ENCODE measurements at places on chromosomes 16 and 17.

GRCh38 chr16:54616610-54617009, 314.1 kb upstream of the IRX5 start:
- no peak for DNase-seq

DNA sequence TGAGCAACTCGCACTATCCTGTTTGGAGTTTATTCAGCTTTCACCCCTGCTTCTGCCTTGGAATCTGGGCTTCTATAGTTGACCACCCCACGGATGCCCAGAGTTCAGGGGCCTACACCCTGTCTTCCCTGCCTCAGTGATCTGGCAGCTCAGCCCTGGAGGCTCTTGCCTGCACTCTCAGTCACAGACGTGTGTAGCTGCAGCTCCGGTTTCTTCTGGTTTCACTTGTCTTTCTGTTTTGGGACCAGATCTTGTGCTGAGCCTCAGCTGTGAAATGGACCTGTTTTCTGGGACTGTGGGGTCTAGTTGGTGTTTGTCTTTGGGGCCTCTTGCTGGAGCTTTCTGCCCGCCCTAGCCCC, 5.8 kb downstream of the GPT2 start:
- DNase-seq, result no peak

GRCh38 chr16:15439102-15439501, 4.7 kb downstream of the BMERB1 start:
- DNase-seq, result no peak

DNA sequence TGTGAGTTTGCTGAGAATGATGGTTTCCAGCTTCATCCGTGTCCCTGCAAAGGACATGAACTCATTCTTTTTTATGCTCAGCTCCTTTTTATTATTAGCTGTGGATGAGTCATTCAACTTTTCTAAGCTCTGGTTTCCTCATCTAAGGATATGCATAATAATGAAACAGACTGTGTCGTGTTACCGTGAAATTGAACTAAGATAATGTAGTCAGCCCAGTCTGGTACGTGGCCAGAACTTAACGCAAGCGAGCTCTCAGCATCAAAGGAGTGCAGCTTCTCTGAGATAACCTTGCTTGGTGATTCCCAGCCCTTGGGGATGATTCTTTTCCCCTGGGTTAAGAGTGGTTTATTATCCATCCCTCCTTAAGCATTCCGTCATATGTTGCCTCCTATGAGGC, 454.3 kb upstream of the EEF2KMT start:
- DNase-seq, result no peak

GRCh38 chr16:15777533-15778203, 79.2 kb downstream of the MYH11 start:
- DNase-seq, result no peak

DNA sequence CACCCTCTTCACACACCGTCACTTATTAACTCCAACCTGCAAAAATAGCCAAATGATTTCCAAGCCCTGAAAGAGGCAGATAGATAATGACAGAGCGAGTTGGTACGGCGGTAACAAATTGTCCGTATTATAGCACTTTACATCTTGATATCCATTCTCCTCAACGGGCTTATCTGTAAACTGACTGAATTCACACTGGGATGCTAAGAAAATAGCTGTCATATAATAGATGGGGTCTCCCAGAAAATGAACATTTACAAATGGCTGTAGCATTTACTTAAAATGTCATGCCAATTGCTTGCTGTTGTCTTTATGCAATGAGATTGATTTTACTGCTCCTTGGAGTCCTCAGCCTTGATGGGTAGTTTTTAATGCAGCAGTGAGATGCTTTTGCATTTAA, 225.8 kb upstream of the SDK2 start:
- no peak for DNase-seq

DNA sequence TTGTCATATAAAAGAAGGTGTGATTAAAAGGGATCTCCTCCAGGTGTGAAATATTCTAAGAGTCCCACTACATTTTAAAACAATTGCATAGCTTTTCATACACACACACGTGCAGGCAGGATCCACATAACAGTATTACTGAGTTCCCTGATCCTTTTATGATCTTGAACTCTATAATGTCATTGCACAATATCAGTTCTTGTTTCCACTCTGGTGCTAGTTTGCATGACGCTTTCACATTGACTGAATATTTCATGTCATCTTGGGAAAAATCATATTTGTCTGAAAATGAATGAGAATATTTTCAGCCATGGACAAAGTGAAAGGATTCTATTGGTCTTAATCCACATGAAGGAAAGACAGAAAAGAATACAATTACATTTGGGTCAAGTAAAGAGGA, 703.8 kb downstream of the CDH8 start:
- DNase-seq, result no peak

DNA sequence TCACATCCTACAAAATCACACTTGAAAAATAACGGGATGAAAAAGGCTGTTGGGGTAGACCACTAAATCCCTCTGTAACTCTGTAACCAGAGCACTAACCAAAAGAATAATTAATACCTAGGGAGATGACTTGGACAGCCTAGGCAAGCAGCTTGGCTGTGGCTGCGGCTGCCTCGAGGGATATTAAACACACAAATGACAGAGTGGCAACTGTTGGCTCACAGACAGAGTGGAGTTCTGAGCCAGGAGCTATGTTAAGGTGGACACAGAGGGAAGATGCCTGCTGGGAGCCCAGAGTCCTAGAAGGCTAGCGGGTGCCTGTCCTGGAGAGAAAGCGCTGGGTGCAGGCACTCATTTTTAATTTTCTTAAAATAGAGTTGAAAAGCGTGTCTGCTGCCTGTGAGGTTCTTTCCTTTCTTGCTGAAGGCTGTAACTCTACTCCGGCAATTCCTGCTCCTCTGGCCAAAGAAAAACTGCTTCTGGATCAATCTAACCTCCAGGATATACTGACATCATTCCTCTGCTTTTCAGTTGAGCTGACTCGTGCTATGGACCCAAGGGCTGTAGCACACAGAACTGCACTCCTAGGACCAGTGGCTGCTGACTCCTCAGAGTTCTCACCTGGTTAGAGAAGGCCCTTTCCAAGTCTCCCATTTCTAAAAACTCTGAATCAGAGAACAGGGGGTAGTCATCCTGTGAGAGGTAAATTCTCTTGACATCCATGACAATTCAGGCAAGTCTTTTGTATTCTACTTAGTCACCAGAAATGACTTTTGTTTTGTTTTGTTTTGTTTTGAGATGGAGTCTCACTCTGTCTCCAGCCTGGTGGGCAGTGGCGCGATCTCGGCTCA, 147.9 kb downstream of the STX8 start:
- no peak for DNase-seq

DNA sequence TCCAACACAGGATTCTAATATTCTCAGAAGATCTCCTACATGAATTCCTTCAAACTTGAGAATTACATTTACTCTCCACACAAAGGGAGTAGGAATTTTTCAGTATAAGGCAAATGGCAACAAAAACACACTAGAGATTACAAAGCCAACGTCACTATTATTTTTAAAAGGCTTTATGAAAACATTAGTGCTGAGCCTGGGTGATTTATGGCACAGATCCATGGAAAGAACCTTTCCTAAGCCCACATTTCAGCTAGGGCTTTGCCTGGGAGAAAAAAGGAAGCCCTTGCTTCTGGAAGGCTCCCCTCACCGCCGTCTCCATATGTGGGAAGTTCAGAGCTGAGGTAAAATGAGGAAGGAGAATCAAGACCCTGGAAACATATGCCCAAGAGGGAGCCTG, 499.4 kb upstream of the HSBP1 start:
- no peak for DNase-seq

DNA sequence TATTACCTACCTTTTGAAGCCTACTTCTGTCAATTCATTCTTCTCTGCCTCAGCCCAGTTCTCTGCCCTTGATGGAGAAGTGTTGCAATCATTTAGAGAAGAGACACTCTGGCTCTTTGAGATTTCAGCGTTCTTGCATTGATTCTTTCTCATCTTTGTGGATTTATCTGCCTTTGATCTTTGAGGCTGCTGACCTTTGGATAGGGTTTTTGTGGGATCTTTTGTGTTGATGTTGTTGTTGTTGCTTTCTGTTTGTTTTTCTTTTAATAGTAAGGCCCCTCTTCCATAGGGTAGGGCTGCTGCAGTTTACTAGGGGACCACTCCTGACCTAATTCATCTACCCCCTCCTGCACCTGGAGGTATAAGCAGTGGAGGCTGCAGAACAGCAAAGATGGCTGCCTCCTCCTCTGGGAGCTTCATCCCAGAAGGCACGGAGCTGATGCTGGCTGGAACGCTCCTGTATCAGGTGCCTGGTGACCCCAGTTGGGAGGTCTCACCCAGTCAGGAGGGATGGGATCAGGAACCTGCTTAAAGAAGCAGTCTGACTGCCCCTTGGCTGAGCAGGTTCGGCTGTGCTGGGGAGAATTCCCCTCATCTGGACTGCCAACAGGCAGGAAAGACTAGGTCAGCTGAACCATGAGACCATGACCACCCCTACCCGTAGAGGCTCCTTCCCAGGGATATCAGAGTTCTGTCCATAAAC, 28.0 kb downstream of the NFATC3 start:
- no peak for DNase-seq

- no peak for DNase-seq
These were observed 887 bp upstream of the KCNH4 start for GRCh38 chr17:42181851-42182207.

GRCh38 chr16:72388007-72388406, 216.1 kb upstream of the PMFBP1 start:
- no peak for DNase-seq

DNA sequence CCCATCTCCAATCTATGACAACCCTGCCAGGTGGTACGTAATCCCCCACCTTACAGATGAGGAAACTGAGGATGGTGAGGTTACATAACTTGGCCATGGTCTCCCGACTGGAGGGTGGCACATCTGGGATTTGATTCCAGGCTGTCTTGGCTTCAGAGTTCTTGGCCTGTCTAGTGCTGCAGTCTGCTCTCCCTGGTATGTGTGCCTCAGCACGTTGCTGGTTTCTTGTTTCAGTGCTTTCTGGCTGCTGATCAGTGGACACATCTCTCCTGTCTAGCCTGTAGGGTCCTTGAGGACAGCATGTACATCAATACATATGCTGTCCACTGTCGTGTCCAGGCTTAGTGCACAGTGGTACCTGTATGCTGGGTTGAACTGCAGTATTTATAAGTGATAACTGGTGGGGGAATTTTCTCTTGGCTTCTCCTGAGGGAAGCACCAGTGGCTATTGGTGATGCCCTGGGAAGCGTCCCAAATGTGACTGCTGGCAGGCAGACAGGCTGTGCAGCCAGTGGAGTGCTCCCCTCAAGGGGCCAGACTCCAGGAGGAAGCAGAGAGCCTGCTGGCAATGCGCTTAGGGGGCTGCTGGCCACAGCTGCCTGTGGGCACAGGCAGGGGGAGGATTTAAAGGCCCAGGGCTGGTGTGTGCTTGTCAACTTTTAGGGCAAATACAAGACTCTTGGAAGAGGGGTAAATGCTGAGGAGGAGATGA, 14.4 kb downstream of the CTRL start:
- DNase-seq, result no peak

GRCh38 chr16:89365044-89365467, 125.3 kb downstream of the ANKRD11 start:
- no peak for DNase-seq

- no peak for DNase-seq
These were observed 144.8 kb downstream of the ZFHX3 start for GRCh38 chr16:72903176-72903575.

GRCh38 chr16:66898207-66898606, 17.9 kb downstream of the PDP2 start:
- DNase-seq, result no peak

DNA sequence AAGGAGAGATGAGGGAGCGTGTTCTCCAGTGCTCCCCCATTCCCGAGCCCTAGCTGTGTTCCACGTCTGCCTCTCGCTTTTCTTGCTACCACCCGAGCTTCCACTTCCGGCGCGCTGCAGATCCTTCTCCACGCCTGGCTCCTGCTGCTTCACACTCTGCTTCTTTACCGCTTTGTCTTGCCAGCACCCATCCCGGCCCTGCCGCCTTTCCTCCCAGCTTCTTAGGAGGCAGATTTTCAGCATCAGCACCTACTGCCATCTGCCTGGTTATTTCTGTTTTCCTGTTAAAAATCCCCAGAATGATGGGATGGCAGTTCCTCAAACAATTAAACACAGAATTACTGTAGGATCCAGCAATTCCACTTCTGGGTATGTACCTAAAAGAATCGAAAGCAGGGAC, 64.7 kb downstream of the ELAC2 start:
- no peak for DNase-seq

- peak; percentile 22 for DNase-seq
These were observed 504 bp upstream of the GOSR1 start for GRCh38 chr17:30476726-30477082.

- DNase-seq, result no peak
These were observed 41.3 kb downstream of the ERCC4 start for GRCh38 chr16:13961099-13961811.

DNA sequence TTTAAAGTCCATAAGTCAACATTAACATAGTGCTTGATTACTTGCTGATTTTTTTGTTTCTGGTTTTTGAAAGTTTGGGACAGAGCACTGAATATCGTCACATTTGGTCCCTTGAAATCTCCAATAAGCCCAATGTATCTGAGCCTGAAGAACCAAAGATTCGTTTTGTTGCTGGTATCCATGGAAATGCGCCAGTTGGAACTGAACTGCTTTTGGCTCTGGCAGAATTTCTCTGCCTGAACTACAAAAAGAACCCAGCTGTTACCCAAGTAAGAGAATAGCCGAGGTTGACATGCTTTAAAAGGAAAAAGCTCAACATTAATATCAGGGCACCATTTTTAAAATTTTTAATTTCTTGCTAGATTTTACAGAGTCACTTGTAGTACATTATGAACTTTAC, 27.7 kb upstream of the GOSR1 start:
- no peak for DNase-seq

DNA sequence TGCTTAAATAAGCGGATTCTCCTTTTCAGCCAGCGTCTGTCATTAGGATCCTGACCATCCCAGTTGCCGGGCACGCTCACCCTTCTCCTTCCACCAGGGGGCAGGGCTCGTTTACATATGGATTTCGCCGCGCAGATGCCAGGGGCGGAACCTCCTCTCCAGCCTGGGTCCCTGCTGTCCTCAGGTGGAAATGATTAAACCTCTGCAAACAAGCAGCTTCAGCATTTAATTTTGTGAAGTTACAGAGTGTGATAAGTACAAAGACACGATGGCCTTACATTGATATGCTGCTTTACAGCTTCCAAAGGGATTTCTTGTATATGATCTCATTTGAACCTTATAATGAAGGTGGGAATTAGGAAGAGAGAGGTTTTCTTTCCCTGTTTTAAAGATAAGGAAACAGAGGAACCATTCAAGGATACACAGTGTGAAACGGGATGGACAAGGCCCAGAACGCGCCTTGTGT, 3.9 kb upstream of the KRT28 start:
- DNase-seq, result peak; percentile 79

DNA sequence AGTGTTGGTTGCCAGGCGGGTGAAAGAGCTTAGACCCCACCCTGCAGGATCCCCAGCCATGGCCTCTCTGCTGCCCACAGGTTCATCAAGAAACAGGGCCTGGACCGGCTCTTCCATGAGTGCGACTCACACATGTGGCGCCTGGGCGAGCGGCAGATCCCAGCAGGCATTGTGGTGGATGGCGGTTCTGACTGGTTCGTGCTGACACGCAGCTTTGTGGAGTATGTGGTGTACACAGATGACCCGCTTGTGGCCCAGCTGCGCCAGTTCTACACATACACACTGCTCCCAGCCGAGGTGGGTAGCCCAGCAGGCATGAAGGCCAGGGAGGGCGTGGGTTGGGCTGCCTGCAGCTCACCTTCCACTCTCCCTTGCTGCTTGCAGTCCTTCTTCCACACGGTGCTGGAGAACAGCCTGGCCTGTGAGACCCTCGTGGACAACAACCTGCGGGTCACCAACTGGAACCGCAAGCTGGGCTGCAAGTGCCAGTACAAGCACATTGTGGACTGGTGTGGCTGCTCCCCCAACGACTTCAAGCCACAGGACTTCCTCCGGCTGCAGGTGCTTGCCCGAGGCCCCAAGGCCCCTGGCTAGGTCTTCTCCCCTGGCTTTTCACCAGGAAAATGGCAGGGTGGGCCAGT, 9.9 kb downstream of the XYLT2 start:
- no peak for DNase-seq
